ENCODE measurements at places on chromosomes 1 and 21.

DNA sequence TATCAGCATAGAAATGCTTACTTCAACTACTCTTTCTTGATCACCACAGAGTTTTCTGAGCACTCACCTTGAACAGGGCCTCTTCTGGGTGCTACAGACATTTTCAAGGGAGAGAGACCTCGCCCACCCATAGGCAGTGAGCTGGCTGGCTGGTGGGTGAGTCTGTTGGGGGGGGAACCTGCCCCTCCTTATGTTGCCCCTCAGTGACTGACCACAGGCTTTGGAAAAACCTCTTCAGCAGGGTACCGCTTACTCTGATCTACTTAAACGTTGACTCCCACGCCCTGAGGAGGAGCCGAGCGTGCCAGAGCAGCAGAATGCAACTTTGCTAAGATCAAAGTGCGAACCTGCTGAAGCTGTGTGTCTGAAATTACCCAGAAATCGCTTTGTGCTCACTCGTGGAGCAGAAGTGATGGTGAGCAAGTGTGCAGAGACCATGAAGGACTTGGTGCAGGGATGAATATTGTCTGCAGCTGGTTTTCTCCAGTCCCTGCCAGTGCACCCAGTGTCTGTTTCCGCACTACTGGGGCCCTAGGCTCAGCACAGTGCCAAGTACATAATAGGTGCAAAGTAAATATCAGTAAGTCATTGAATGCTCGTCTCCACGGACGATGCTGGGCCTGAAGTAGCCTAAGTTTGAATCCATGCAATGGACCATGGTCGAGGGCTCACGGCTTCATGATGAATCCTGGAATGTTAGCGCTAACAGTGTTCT lies 158.7 kb upstream of the IRF2BP2 start:
- no peak for DNase-seq

- no peak for DNase-seq
Measured at GRCh38 chr1:175400766-175401165, 208.2 kb upstream of the KIAA0040 start.

- DNase-seq, result no peak
Measured at GRCh38 chr1:43104027-43104763, 67.9 kb downstream of the EBNA1BP2 start.

DNA sequence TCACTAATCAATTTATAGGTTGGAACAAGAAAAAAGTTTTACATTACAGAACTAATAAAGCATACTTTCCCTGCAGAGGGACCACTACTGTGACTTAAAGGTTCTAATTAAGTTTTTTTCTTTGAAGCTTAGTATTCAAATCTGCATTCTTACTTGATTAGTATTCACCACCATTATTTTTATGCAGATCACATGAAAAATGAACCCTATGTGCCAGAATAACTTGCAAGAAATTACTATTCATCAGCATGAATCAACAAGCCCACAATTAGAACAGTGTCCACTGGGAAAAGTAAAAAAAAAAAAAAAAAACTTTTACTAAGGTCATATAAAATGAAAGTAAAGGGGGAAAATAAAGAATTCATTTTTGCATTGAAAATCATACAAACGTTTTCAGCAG lies 90.8 kb downstream of the SMYD3 start:
- no peak for DNase-seq

- DNase-seq, result no peak
Measured at GRCh38 chr21:35547946-35548774, 499.1 kb upstream of the RUNX1 start.

DNA sequence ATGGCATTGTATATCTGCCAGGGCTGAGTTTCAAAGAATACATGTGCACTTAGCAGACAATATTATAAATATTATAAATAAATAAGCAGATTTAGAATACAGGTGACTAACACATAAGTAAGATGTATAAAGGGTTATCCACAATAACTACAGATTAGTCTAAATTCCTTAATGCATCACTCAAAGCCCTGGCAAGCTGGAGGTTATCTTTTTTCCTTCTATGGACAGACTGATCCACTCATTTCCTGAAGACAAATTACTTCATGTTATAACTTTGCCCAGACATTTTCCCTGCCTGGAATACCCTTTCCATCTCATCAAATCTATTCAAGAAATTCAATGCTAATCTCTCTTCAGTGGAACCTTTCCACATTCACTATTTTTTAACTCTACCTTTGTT lies 38.8 kb downstream of the LUZP1 start:
- DNase-seq, result no peak

GRCh38 chr1:244060686-244061085 lies 9.6 kb downstream of the ZBTB18 start:
- no peak for DNase-seq

- no peak for DNase-seq
Measured at GRCh38 chr1:5885471-5886139, 106.6 kb downstream of the NPHP4 start.

DNA sequence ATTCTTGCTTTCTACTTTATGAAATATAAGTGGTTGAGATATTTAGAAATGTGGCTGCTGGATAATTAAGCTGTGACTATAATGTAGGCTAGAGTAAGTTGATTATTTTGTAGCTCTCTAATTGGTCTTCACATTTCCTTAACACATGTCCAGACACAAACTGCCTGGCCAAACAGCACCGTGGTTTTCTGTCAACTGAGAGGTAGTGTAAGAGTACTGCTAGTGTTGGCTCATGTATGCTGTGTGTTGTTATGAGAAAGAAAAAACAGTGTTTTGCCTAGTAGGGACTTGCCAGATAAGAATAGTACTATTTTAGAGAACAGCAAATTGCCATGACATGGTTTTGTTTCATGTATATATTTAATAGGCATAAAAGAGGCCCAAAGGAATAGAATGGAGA lies 37.1 kb downstream of the TMED5 start:
- DNase-seq, result peak; percentile 13

DNA sequence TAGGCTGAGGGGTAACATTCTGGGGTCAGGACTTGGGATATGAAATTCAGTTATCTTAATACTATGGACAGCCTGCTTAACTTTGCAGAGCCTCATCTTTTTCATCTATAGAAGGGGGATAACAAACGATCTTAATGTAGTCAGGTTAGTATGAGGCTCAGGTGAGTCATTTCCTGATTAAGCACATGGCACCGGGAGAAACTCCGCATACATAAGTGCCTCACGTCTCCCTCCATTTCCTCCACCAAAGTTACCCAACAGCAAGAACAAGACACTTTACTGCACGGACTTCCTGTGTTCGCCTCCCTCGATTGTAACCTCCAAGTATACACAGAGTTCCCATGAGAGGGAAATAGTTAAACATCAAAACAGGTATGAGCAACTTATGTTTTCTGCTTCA lies 112.7 kb upstream of the COA6 start:
- DNase-seq, result no peak

DNA sequence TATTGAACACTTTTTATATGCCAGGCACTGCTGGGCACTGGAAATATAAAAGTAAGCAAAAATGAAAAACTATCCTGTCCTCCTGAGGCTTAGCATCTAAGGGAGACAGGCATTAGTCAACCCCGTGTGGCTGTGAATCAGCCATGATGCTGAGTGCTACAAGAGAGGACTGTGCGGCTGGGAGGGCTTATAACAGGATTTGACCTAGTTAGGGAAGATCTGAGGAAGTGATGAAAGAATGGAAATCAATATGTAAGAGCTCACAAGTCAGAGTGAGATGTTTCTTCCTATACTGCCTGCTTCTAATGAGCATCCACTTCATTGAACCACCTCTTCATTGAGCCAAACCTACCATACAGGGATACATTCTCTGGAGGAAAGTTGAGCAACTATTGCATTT lies 15.1 kb downstream of the TRIM45 start:
- DNase-seq, result no peak

DNA sequence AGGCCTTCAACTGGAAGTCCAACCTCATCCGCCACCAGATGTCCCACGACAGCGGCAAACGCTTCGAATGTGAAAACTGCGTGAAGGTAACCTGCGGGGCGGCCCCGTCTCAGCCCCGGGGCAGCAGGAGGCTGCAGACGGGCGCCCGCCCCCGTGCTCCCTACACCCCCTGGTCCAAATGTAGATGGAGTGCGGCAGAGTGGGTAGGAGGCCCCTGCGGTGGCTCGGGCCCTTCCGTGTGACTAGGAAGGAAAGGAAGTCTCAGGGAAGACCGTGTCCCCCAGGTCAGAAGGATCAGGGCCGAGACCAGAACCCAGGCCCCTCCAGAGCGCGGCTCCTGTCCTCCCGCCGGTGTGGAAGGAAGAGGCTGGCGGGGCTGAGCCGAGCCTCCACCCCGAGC lies 49.7 kb upstream of the ARHGEF16 start:
- no peak for DNase-seq

DNA sequence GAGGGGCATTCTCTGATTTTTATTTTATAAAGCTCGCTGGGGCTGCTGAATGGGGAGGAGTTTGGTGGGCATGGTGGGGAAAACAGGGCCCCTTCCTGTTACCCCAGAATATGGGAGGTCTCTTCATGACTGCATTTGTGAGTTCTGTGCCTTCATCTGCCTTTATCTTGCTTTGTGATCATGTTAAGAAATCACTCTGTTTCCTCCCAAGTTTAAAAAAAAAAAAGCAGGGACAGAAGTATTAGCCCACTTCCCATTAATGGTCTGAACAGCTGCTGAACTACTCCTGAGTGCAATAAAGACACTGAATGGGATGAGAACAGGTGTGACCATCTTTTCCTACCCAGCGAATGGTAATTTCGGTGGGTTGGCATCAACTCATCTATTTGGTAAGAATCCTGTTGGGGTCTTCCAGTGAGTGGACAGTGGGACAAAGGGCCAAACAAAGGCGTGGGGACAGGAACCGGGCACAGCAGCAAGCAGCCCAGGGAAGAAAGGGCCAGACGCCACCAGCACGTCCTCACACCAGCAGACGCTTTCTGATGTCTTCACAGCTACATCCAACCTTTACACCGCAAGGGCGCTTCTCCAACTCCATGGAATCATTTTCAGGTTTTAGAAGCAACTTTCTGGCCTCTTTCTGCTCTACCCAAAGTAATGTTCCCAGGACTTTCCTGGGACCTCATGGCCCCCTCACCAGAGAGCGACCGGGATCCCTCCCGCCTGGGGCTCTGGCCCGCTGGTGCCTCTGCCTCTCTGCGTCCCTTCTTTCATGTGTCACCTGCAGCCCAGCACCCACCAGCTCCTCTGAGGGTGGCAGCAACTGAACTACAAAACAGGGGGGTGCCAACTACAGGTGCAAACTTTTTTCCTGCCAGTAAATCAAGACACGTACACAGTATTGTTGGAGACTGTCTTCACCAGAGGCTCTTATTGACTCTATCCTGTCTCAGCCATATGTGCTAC lies 160.2 kb downstream of the ADSS2 start:
- DNase-seq, result no peak

- DNase-seq, result no peak
Measured at GRCh38 chr21:31938330-31939301, 65.8 kb downstream of the HUNK start.

DNA sequence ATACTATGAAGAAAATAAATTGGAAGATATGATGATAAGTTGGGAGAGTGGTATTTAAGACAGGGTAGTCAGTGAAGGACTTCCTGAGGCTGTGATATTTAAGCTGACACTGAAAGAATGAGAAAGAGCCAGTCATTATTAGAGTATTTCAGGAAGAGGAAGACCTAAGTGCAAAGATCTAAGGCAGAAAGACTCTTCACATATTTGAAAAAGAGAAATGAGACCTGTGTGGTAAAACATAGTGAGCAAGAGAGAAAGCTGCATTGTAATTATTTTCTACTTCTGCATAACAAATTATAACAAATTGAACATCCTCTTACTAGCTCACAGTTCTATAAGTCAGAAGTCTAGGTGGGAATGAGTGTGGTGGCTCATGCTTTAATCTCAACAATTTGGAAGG lies 34.6 kb upstream of the DOCK7 start:
- peak; percentile 34 for DNase-seq

GRCh38 chr1:58584082-58584895 lies 7.2 kb upstream of the TACSTD2 start:
- DNase-seq, result peak; percentile 67

- no peak for DNase-seq
Measured at GRCh38 chr1:172753964-172754363, 95.1 kb downstream of the FASLG start.

- no peak for DNase-seq
Measured at GRCh38 chr1:175186433-175187160, 6.0 kb downstream of the KIAA0040 start.

DNA sequence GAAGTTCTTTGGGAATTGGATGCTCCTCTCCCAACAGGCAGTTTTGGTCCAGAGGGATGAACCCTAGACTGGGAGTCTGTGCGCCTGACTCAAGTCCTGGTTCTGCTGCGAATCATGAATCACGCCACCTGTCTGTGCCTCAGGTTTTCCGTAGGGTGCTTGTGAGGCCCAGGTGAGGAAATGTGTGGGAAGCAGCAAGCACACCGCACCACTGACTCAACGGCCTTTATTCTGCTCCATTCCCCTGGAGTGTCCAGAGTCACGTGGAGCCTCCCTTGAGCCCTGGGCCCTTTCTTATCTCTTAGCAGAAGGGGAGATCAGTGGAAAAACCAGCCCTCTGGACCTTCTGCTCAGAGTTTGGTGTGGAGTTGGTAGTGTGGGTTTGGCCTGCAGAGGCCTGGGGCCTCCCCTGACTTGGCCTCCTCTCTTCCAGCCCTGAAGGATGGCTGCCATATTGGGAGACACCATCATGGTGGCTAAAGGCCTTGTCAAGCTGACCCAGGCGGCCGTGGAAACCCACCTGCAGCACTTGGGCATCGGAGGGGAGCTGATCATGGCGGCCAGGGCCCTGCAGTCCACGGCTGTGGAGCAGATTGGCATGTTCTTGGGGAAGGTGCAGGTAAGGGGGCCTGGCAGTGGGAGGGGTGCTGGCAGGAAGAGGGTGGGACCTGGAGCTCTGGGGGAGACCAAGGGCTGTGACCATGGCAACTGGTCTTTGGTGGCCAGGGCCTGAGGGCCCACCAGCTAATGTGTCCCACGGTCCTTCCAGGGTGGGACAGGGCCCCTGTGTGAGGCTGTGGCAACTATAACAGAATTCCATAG lies 21.1 kb downstream of the COQ8A start:
- no peak for DNase-seq

DNA sequence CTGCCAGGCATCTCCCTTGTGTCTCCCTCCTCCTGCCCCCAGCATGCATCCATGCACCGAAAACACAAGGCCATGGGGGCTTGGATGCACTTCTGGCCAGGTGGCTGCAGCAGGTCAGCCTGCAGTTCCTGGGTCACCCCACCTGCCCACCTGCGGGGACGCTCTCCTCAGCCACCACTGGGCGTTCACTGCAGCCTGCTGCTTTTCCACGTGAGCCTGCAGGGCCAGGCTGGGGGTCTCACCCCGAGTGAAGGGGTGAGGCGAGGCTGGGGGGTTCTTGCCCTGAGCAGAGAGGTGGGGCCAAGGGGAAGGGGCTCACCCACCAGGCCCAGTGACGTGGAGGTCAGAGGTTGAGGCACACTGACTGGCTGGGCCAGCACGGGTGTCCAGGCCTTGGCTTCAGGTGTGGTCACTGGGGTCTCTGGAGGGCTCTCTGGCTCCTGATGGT lies 64.6 kb downstream of the WNT9A start:
- DNase-seq, result peak; percentile 25

DNA sequence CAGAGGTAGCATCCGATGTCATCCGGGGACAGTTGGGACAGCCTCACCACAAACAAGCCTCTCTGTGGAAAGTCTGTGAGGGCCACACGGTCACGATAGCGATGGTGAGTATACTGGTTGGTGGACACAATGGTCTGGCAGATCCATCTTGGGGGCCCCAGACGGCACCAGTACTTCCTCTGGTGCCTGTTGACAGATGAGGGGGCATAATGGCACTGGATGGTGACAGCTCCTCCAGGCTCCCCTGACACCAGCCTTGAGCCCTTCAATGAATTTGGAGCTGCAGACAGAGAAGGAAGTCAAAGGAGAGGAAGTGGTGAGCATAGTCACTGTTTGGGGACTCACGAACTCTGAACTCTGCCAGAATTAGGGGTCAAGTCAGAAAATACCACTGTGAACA lies 8.0 kb downstream of the FCAMR start:
- DNase-seq, result no peak
